Ascending aorta (tissue), 2 donors: ENCODE measurements at places on chromosomes 13 and 19. TPM values are rescaled to one million over a fixed set of nuclear protein-coding genes. Genes with fewer than 3 reads are reported as not detected.

The FKBP8 gene
- 395 TPM for total RNA-seq

The TEX101 gene
- total RNA-seq = not detected

The BAX gene
- total RNA-seq = 182 TPM

The WDR87 gene
- total RNA-seq = not detected

The LYPD5 gene
- not detected for total RNA-seq

The ESD gene
- 58.0 TPM for total RNA-seq

The TMEM205 gene
- 225 TPM for total RNA-seq

The OR7D2 gene
- not detected for total RNA-seq

The ZNF99 gene
- total RNA-seq = not detected

The PCSK4 gene
- 1.5 TPM for total RNA-seq

The TBXA2R gene
- 37.8 TPM for total RNA-seq

The ZNF681 gene
- total RNA-seq = 1.9 TPM

The APLP1 gene
- 0.21 TPM for total RNA-seq

The CADM4 gene
- total RNA-seq = 3.5 TPM

The BEST2 gene
- total RNA-seq = not detected

The IQCN gene
- total RNA-seq = 51.2 TPM

The CEACAM16 gene
- not detected for total RNA-seq

The LIM2 gene
- not detected for total RNA-seq

The DACH1 gene
- not detected for total RNA-seq
